ENCODE measurements at places on chromosomes 11 and 22.
A peak's percentile ranks its signal among the peaks of the same experiment; 100 is the strongest.

DNA sequence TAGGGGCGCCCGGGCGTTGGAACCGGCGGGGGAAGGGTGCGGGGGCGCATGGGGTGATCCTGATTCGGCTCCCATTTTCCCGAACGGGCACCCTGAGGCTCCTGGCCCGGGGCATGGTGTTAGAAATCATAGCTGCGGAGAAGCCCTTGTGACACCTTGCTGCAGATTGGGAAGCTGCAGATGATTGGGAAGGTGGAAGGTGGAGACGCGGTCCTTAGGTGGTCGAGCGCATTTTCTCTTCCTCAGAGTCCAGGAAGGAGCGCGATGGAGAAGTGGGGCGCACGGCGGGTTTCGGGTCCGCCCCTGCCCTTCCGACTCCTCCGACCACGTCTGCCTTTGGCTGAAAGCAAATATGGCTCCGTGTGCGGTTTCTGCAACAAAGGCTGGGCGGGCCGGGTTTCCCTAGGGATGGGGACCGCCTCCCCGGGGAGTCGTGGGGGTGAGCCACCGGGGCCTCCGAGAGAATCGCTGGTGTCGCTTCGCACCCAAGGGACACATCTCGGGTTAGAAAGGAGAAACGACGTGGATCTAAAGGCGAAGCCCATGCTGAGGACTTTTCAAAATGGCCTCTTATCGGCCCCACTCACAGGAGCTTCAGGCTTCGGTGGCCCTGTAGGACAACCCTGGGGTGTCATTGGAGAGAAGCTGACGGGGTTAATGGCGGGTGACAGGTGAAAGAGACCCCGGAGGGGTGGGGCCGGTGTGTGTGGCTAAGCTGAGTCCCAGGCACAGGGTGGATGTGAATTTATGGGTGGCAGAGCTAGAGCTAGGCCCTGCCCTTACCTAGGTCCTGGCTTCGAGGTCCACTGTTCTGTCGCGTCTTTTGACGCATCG lies 707 bp upstream of the FTH1 start:
- H3K36me3 ChIP-seq: peaks cover 5% of the 10 kb centered on the region
- H3K27me3 ChIP-seq: no peaks in the 10 kb centered on the region
- DNase-seq: peak; percentile 42

DNA sequence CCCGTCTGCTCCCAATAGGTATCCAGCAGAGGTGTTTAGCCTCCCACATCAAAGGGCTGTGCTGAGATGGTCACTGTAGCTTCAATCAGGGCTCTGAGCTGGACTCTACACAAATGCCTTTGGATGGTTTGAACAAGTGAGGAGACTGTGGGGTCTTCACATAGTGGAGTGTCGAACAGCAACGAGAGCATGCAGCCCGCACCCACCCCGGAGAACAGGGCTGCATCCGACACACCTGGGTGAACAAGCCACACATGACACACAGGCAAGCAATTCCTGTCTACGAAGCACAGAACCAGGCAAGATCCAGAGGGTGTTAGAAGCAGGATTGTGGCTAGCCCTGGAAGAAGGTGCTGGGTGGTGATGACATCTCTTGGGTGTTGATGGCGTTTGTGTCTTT lies 58.0 kb upstream of the FGF3 start:
- no peak for DNase-seq
- no peaks in the 10 kb centered on the region for H3K36me3 ChIP-seq
- H3K27ac ChIP-seq: no peak overlapping the region
- H3K27me3 ChIP-seq: no peaks in the 10 kb centered on the region
- no peak overlapping the region for H3K4me3 ChIP-seq

DNA sequence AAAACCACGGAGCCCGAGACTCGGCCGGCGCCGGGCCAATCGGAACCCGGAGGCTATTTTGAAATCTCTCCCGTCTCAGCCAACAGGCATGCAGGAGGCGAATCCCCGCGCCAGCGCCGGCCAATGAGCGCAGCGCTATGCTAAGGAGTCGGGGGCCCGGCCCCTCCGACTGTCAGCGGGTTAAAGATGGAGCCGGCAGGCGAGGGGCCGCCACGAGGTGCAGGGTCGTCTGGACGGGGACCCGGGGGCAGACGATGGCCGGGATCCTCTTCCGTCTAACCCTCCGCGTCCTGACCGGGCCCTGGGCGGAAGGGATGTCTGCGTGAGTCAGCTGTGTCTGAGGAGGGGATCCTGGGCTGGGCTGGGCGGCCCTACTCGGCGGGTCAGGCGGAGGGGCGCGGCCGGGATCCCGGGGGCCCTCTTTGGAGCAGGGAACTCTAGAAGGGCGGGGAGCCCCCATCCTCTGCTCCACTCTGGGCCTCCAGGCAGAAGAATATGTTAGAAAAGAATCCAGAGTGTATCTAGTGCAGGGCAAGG lies 10.0 kb downstream of the SDF2L1 start:
- no peaks in the 10 kb centered on the region for H3K36me3 ChIP-seq
- peak overlapping the region; percentile 63 for H3K4me3 ChIP-seq
- H3K4me1 ChIP-seq: peaks cover 20% of the 10 kb centered on the region
- peak; percentile 84 for DNase-seq
- peak overlapping the region; percentile 45 for H3K27ac ChIP-seq

GRCh38 chr22:49853981-49854831 lies 562 bp downstream of the ZBED4 start:
- H3K4me1 ChIP-seq: peaks cover 31% of the 10 kb centered on the region
- H3K27me3 ChIP-seq: no peaks in the 10 kb centered on the region
- peak; percentile 33 for DNase-seq

GRCh38 chr11:112023104-112023503 lies 2.1 kb upstream of the DLAT start:
- no peaks in the 10 kb centered on the region for H3K27me3 ChIP-seq
- peaks cover 7% of the 10 kb centered on the region for H3K4me1 ChIP-seq
- H3K27ac ChIP-seq: no peak overlapping the region
- no peak for DNase-seq
- H3K4me3 ChIP-seq: no peak overlapping the region
- H3K36me3 ChIP-seq: no peaks in the 10 kb centered on the region

DNA sequence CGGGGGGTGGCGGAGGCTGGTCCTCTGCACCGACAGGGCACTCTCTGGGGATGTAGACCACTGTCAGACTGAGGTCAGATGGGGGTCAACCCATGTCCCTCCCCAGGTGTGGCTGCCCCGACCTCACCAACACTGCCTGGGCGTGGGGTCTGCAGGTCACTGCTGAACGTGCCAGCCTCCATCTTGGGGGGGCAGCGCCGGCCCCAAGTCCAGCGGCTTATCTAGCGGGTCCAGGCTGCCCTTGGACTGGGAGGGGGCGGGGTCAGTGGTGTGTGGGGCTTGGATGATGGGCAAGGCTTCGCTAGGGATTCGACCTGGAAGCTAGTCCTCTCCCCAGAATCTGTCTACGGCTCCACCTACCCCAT lies 178.2 kb downstream of the IGLL1 start:
- H3K27ac ChIP-seq: no peak overlapping the region
- no peak overlapping the region for H3K4me3 ChIP-seq
- H3K4me1 ChIP-seq: no peaks in the 10 kb centered on the region

GRCh38 chr11:61709572-61709971 lies 29.4 kb downstream of the DAGLA start:
- no peaks in the 10 kb centered on the region for H3K36me3 ChIP-seq
- no peak for DNase-seq
- no peaks in the 10 kb centered on the region for H3K4me1 ChIP-seq
- no peak overlapping the region for H3K4me3 ChIP-seq
- H3K27me3 ChIP-seq: no peaks in the 10 kb centered on the region

- no peaks in the 10 kb centered on the region for H3K27me3 ChIP-seq
- H3K36me3 ChIP-seq: no peaks in the 10 kb centered on the region
- no peak for DNase-seq
- H3K4me3 ChIP-seq: no peak overlapping the region
- no peak overlapping the region for H3K27ac ChIP-seq
- no peaks in the 10 kb centered on the region for H3K4me1 ChIP-seq
Observed at GRCh38 chr22:27003297-27003696, 345.9 kb downstream of the MIAT start.

- no peak overlapping the region for H3K4me3 ChIP-seq
- H3K4me1 ChIP-seq: no peaks in the 10 kb centered on the region
- no peaks in the 10 kb centered on the region for H3K36me3 ChIP-seq
- DNase-seq: no peak
- H3K27me3 ChIP-seq: no peaks in the 10 kb centered on the region
- H3K27ac ChIP-seq: no peak overlapping the region
Observed at GRCh38 chr11:98871690-98872089, 149.1 kb upstream of the CNTN5 start.

GRCh38 chr11:108803776-108804175 lies 138.9 kb downstream of the DDX10 start:
- no peaks in the 10 kb centered on the region for H3K27me3 ChIP-seq
- no peak for DNase-seq
- H3K36me3 ChIP-seq: no peaks in the 10 kb centered on the region
- no peak overlapping the region for H3K27ac ChIP-seq
- no peaks in the 10 kb centered on the region for H3K4me1 ChIP-seq
- no peak overlapping the region for H3K4me3 ChIP-seq

GRCh38 chr11:82864268-82864667 lies 36.0 kb downstream of the PRCP start:
- DNase-seq: peak; percentile 40
- H3K36me3 ChIP-seq: no peaks in the 10 kb centered on the region
- H3K4me1 ChIP-seq: peaks cover 4% of the 10 kb centered on the region
- H3K4me3 ChIP-seq: no peak overlapping the region

DNA sequence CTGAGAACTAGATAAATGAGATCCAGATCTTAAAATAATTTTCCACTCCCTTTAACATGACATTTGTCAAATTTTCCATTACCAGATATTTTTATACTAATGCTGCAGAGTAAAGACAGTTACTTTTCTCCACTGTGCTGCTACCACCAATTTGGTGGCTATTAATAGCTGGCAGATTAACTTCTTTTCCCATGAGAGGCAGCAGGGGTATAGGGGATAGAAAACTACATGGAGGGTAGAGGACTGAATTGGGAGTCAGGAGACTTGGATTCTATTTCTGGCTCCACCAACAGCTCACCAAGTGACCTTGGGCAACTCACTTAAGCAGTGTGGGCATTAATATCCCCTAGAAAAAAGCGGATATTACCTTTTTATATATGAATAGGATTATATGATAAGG lies 69.2 kb downstream of the KIF18A start:
- DNase-seq: no peak
- H3K4me3 ChIP-seq: no peak overlapping the region
- no peaks in the 10 kb centered on the region for H3K27me3 ChIP-seq

DNA sequence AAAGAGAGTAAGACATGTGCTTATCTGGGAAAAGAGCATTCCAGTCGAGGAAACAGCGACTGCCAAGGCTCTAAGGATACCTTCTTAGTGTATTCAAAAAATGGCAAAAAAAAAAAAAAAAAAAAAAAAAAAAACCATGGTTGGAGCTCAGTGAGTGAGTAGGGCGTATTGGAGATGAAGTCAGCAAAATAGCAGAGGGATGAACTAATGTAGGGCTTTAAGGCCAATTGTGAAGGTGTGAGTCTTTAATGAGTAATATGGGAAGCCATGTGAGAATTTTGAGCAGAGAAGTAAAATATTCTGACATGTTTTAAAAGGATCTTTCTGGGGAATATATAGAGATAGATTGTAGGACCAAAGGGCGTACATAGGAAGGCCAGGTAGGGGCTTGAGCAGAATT lies 498.6 kb upstream of the ISX start:
- H3K36me3 ChIP-seq: no peaks in the 10 kb centered on the region
- H3K27ac ChIP-seq: no peak overlapping the region
- H3K4me3 ChIP-seq: no peak overlapping the region
- no peaks in the 10 kb centered on the region for H3K27me3 ChIP-seq
- DNase-seq: no peak

GRCh38 chr22:23970816-23971486 lies 3.3 kb downstream of the DDT start:
- H3K27ac ChIP-seq: no peak overlapping the region
- H3K4me3 ChIP-seq: no peak overlapping the region
- H3K4me1 ChIP-seq: no peaks in the 10 kb centered on the region
- H3K36me3 ChIP-seq: peaks cover 25% of the 10 kb centered on the region
- no peaks in the 10 kb centered on the region for H3K27me3 ChIP-seq
- DNase-seq: no peak

DNA sequence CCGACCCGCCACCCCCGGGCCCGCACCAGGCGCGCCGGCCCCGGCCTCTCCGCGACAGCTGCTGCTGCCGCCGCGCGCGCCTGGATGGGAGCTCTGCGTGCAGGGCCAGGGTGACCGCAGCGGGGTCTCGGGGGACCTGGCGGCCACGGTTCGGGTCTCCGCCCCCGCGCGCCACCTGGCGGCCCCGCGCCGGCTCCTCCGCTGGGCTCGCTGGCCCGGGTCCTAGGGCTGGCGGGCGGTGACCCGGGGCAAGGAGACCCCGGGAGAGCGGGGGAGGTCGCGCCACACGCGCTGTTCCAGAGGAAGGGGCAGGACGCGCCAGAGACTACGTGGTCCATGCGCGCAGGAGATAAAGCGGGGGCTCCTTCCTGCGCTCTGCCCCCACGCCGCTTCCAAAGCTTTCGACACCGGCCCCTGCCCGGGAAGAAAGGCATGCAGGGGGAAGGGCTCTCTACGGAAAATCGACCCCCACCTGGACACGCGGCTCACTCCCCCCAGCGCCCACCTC lies 562 bp downstream of the SHANK2 start:
- H3K36me3 ChIP-seq: no peaks in the 10 kb centered on the region
- H3K27me3 ChIP-seq: peaks cover 4% of the 10 kb centered on the region
- DNase-seq: no peak
- no peak overlapping the region for H3K27ac ChIP-seq
- no peaks in the 10 kb centered on the region for H3K4me1 ChIP-seq

DNA sequence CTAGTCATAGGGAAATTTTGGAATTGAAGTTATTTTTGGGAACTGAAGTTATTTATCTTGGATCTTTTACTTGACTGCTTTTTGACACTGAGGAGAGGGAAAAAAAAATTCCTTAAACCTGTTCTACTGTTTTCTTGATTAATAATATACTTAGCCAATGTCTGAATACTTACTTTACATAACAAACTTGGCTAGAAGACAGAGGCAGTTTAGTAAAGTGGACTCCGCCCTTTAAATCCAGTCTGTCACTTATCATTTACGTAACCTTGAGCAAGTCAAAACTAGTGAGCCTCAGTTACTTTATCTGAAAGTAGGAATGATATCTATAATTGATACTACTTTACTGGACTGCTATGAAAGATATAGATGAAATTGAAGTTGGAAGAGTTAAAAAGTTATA lies 19.5 kb downstream of the CTSC start:
- H3K4me3 ChIP-seq: no peak overlapping the region
- no peaks in the 10 kb centered on the region for H3K27me3 ChIP-seq
- DNase-seq: no peak
- H3K27ac ChIP-seq: no peak overlapping the region
- H3K4me1 ChIP-seq: peaks cover 3% of the 10 kb centered on the region
- H3K36me3 ChIP-seq: no peaks in the 10 kb centered on the region

GRCh38 chr22:44448271-44448830 lies 49.7 kb downstream of the RTL6 start:
- H3K27ac ChIP-seq: no peak overlapping the region
- no peak for DNase-seq
- no peaks in the 10 kb centered on the region for H3K27me3 ChIP-seq
- no peaks in the 10 kb centered on the region for H3K4me1 ChIP-seq

DNA sequence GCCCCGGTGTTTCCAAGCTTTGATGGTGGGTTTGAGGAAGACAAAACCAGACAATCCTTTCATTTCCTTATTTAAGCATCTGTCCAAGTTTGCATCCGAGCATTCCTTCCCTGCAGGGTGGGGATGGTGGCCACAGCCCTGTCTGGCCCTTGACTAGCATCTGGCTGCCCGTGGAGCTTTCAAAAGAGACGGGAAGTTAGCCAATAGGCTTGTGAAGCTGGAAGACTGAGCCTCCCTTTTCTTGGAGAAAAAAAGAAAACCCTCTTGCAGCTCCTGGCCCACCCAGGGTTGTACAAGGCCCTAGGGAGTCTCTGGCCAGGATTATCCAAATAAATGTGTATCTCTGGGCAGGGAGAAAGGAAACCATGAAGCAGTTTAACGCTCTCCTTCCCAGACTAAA lies 60.6 kb downstream of the MICAL2 start:
- H3K27ac ChIP-seq: no peak overlapping the region
- H3K4me1 ChIP-seq: no peaks in the 10 kb centered on the region
- H3K4me3 ChIP-seq: no peak overlapping the region
- no peak for DNase-seq
- H3K36me3 ChIP-seq: no peaks in the 10 kb centered on the region
